Sigmoid colon (tissue), 7 donors: ENCODE measurements at places on chromosomes 2 and 18. TPM values are rescaled to one million over a fixed set of nuclear protein-coding genes. Genes with fewer than 3 reads are reported as not detected.

Gene PPP1R7
- total RNA-seq: 61.2 TPM

Gene GPR35
- total RNA-seq: 7.8 TPM

Gene KCNK3
- total RNA-seq: 2.9 TPM

- H3K4me1 ChIP-seq: no peaks in the 10 kb centered on the region
- no peak overlapping the region for H3K27ac ChIP-seq
- no peak overlapping the region for H3K4me3 ChIP-seq
- H3K36me3 ChIP-seq: no peaks in the 10 kb centered on the region
These were observed 117.0 kb upstream of the RIOK3 start for GRCh38 chr18:23336101-23336500.

DNA sequence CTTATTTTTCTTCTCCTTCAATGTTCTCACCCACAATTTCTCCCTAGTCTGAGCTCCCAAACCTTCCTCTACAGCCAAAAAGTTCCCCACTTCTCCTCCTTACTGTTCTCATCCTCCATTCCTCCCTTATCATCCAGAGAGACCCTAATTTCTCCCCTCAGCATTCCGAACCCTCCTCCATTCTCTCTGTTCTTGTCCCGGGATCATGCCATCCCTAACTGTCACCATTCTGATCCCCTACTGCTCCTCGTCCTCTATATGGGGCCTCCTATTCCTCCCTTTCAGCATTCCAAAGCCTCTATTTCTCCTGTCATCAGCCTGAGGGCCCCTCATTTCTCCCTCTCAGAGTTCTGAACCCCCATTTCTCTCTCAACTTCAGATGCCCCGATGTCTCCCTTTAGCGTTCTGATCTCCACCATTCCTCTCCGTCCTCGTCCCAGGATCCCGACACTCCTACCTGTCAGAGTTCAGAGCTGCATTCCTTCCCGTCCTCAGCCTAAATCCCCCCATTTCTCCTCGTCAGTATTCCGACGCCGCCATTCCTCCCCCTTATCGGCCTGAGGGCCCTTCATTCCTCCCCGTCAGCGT lies 522 bp downstream of the MBD1 start:
- H3K36me3 ChIP-seq: peaks cover 13% of the 10 kb centered on the region
- H3K27ac ChIP-seq: peak overlapping the region; percentile 93
- peak overlapping the region; percentile 86 for H3K4me3 ChIP-seq
- DNase-seq: no peak

DNA sequence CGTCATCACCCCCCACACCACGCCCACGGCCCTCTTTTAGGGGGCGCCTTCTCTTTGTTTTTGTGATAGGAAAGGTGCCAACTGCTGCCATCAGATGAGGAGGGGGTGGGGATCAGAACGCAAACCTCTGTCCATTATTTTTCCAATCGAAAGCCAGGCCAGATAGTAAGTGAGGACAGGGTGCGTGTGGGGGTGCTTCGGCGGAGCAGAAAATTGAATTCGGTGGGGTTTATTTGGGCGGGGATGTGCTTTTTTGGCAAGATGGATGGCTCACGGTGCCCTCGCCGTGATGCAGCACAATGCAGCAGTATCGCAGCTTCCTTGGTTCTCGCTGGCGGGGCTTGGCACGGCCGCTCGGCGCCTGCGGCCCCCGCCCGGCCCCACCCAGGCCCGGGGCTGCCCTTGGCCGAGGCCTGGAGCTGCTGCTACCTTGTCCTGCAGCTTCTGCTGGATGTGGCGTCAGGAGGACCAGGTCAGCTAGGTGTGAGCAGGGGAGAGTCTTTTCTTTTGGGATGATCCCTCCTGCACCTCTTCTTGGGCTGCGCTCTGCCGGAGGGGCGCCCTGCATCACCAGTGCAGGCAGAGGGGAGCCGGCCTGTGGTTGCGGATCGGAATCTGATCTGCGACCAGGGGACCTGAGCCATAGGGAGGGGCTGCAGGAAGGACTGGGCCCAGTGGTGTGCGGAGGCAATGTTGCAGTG lies 1.3 kb downstream of the SPTBN1 start:
- peaks cover 44% of the 10 kb centered on the region for H3K4me1 ChIP-seq
- DNase-seq: peak; percentile 77
- H3K4me3 ChIP-seq: peak overlapping the region; percentile 85
- no peaks in the 10 kb centered on the region for H3K27me3 ChIP-seq
- peak overlapping the region; percentile 96 for H3K27ac ChIP-seq
